ENCODE measurements at places on chromosomes 2 and 18.

- no peak for DNase-seq
Observed at GRCh38 chr2:120316071-120316470, 29.9 kb upstream of the INHBB start.

DNA sequence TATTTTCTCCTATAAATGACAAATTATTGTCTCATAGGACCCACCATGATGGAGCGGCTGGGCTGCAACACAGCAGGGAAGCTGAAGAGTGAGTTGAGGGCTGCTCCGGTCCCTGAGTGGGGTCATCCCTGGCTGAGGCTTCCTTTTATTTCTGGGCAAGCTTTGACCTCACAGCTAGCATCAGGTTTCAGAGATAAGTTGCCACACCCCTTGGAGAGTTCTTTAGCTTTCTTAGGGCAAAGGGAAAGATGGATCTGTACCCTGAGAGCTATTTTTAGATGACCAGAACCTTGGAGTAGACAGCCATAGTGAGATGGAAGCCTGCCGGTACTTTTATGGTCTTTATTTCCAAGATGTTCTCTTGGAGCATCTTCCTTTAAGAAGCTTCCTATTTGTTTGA lies 11.5 kb downstream of the MYL1 start:
- no peak for DNase-seq

GRCh38 chr18:49617329-49617695 lies 55.5 kb downstream of the LIPG start:
- DNase-seq = no peak

DNA sequence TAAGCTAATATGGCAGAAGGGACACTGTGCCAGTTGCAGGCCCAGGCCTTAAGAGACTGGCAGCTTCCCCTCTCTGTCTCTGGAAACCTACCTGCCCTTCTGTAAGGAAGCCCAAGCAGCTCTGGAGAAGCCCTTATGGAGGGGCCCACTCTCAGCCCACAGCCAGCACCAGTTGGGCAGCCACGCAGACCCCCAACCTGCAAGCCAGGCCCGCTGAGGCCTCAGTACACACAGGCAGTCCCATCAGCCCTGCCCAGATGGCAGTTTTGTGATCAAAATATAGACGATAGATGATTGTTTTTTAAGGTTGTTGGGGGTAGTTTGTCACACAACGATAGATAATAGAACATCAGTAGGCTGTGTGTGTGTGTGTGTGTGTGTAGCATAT lies 36.8 kb upstream of the ALPP start:
- no peak for DNase-seq

- DNase-seq = no peak
Observed at GRCh38 chr2:218262237-218262600, 1.4 kb downstream of the GPBAR1 start.

DNA sequence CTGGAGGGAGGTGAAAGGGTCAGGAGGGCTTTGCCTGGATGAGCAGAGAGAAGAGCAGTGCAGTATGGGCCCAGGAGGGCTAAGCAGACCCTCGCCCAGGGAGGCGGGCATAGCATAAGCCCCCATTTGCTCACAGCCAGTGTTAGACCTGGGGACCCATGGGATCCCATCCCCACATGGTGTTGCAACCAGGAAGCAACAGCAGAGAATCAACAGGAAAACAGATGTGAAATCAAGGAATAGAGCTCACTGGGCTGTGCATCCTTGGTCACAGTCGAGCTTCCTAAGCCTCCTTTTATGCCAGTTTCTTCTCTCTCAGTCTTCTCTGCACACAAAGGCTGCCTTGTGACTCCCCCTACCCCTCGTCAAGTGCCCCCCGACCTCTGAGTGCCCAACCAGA lies 19.9 kb downstream of the ASB18 start:
- no peak for DNase-seq

- DNase-seq = no peak
Observed at GRCh38 chr2:7634409-7634808, 717.2 kb downstream of the RNF144A start.

DNA sequence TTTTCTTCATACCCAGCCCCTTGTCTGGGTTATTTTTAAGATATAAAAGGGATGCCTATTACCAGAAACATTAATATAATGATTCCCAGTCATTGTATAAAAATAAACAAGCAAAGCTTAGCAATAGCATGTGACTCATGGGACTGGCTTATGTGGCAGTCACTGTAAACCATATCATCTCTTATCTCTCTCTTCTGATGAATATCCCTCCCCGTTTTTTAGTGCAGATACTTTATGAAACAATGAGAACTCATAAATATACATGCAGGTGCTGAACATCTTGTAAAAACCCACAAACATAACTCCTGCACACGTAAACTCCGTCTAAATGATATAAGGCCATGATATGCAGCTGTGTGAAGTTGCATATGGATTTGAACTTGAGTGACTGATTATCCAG lies 154.9 kb downstream of the MGAT5 start:
- no peak for DNase-seq

- DNase-seq = no peak
Observed at GRCh38 chr2:24047703-24048033, 477 bp upstream of the WDCP start.

GRCh38 chr2:62578803-62579640 lies 73.0 kb upstream of the TMEM17 start:
- DNase-seq = no peak

- DNase-seq = no peak
Observed at GRCh38 chr2:235468978-235469655, 24.7 kb upstream of the AGAP1 start.

DNA sequence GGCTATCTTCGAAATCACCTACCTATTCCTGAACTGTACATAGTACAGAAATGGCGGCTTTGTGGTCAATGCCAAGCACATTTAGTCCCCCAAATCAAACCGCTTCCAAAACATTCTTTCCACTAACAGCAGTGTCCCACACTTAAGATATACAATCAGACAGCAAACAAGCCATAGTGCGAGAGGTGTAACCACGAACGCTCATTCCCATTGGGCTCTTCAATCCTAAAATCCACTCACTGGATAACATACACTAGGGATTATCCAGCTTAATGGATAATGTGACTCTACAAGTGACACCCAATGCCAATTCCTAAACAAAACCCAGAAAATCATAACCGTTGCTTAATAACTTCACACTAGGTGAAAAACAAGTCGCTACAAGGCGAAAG lies 2.0 kb downstream of the XPO1 start:
- peak; percentile 18 for DNase-seq

GRCh38 chr2:26274058-26274613 lies 29.4 kb downstream of the HADHB start:
- no peak for DNase-seq

DNA sequence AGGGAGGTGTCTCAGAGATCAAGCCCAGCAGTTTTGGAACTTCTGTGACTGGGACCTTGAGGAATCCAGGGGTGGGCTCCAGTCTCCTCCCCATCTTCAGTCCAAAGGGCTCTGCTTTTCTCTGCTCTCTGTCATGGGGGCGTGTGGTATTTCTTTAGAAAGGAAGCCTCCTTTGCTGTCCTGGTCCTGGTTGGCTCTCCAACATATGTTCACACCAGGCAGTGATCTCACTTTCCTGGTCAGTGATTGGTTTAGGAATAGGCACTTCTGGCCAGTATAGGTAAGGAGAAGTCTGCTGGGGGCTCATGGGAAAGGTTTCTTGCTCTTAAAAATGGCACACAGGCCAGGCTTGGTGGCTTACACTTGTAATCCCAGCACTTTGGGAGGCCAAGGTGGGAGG lies 115.5 kb upstream of the HAAO start:
- no peak for DNase-seq

GRCh38 chr2:189657867-189658266 lies 3.4 kb upstream of the ASNSD1 start:
- DNase-seq = peak; percentile 81

DNA sequence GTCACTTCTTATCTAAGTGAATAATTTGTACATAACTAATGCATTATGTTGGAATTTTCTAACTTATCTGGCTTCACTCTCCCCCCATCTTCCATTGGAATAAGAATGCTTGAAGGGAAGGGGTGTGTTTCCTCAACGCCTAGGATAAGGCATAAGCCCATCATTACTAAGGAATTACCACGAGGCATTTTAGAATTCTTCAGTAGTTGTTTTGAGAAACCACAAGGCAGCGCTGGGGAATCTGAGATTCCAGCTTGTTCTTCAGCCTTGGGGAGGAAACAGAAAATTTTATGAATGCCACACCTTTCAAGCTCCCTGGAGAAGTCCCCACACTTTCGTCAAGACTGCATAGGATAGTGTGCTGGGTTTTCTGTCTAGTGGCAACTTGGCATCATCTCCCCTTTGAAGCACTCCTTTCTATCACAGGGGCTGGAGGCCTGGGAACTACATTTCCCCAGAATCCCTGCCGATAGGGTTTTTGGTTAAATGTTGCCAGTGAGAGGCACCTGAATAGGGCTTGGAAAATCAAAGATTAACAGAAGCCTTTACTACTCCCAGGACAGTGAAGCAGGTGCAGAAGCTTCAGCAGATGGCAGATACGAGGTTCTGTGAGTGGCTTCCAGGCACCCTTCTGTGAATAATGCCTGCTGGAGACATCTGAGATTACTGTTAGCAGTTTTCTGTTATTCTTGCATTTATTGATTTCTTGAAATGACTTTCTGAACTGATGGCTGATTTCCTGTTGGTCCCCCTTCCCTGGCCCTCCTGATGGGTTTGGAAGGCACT lies 192.7 kb upstream of the REV1 start:
- DNase-seq = no peak

GRCh38 chr2:62430146-62430545 lies 75.8 kb downstream of the TMEM17 start:
- DNase-seq = no peak

GRCh38 chr2:71605173-71605641 lies 151.8 kb downstream of the DYSF start:
- no peak for DNase-seq

GRCh38 chr18:48914581-48915251 lies 36.0 kb downstream of the SMAD7 start:
- DNase-seq = no peak

DNA sequence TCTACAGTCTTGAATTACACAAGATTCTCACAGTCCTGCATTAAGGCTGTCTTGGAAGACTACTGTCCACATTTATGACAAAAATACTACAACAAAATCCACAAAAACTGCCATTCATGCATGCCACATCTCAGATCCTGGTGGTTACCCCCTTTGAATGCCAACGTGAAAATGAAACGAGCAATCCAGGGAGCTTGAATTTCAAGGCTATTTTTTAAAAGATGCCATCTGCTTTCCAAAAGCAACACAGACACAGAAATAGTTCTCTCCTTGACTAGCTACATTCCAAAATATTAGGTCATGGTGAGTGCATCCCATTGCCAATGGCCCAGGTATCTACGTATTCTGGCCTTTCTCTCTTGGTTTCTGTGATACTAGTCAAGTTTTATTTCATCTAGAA lies 36.3 kb downstream of the IRS1 start:
- no peak for DNase-seq

GRCh38 chr18:56575819-56576663 lies 62.4 kb downstream of the TXNL1 start:
- no peak for DNase-seq

- DNase-seq = no peak
Observed at GRCh38 chr2:112273349-112273748, 2.0 kb upstream of the ZC3H6 start.

- no peak for DNase-seq
Observed at GRCh38 chr18:35491700-35492077, 6.1 kb downstream of the INO80C start.

DNA sequence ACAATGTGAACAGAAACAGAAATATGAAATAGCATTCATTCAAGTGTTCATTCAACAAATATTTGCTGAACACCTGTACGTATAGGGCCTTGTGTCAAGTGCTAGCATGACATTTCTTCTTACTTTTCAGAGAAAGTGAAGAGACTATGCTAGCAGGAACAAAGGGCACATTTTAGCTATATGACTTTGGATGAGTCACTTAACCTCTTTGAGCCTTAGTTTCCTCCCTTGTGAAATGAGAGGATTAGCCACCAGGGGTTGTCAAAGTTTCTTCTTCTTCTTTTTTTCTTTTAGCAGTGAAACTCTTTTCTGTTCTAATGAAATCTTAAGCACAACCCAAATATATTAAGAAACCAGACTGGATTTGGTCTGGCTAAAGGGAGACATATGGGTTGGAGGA lies 53.1 kb downstream of the FIGN start:
- no peak for DNase-seq

- DNase-seq = no peak
Observed at GRCh38 chr18:61699397-61700110, 193.3 kb downstream of the RNF152 start.

DNA sequence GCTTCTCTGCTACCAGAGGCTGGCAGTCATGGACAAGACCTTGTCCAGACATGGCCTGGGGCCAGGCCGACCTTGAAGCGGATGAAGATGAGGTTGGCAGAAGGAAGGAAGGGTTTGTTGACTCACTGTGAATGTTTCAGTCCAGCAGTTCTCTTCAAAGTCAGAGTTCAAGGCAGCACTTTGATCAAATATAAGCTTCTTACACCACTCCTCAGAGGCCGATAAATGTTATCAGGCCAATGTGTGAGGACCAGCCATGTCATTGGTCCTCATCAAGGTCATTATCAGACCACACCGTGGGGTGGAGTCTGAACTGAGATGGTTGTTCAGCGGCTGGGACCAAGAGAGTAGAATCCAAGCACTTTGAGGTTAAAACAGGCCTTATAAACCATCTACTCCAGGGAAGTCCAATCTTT lies 35.5 kb downstream of the QPCT start:
- no peak for DNase-seq

GRCh38 chr18:74957588-74958224 lies 251.2 kb downstream of the PTGR3 start:
- DNase-seq = no peak

GRCh38 chr2:214515111-214515510 lies 104.3 kb downstream of the VWC2L start:
- no peak for DNase-seq

- DNase-seq = no peak
Observed at GRCh38 chr18:34627137-34627920, 82.8 kb upstream of the DTNA start.

DNA sequence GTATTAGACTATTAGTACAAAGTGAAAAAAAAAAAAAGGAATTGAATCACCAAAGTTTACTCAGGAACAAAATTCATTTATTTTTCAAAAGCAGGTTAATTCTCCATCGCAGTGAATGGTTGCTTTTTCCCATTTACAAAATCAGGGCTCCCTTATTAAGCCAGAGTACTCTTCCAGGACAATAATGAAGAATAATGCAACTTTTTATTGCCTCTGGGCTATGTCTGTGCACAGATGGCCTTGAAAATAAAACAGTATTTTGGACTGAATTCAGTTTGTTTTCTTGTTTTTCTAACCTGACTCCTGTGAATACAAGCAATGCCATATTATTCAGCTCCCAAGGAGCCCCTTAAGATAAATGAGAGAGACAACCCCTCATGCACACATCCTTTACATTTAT lies 246.8 kb downstream of the KCNS3 start:
- no peak for DNase-seq

DNA sequence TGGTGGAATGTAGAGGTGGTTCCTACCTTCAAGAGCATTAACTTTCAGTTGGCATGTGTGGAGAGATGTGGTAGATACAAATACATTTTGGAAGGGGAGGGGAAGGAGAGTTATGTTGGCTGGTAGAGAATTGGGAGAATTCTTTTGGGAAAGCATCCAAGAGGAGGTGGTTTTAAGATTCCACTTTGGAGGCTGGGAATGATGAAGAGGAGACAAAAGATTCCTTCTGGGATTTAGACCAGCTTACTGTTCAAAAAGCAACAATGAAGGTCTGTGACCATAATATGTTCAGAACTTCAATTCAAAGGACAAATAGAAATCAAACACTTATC lies 120.8 kb upstream of the FOSL2 start:
- no peak for DNase-seq
